Adipose tissue (tissue), 3 donors: ENCODE measurements at places on chromosomes 11 and 22. TPM values are rescaled to one million over a fixed set of nuclear protein-coding genes. Genes with fewer than 3 reads are reported as not detected.

Gene ADAMTS8
- polyA plus RNA-seq: 0.82 TPM

Gene C11orf86
- 0.55 TPM for polyA plus RNA-seq

Gene MB
- 16.2 TPM for polyA plus RNA-seq

Gene ALG12
- 9.6 TPM for polyA plus RNA-seq

Gene OR5AN1
- polyA plus RNA-seq: not detected
